ENCODE measurements at places on chromosomes 12 and 14. TPM values are rescaled to one million over a fixed set of nuclear protein-coding genes. Genes with fewer than 3 reads are reported as not detected.

FLVCR2 gene
- 1.1 TPM for total RNA-seq

CCDC196 gene
- not detected for total RNA-seq

TESPA1 gene
- 221 TPM for total RNA-seq

SLC25A3 gene
- total RNA-seq, result 441 TPM

IL31 gene
- not detected for total RNA-seq

ZNF10 gene
- 7.4 TPM for total RNA-seq
